ENCODE measurements at places on chromosomes 5 and 9.

GRCh38 chr5:169283887-169284286 is 17.1 kb downstream of the SLIT3 start:
- no peak for DNase-seq

DNA sequence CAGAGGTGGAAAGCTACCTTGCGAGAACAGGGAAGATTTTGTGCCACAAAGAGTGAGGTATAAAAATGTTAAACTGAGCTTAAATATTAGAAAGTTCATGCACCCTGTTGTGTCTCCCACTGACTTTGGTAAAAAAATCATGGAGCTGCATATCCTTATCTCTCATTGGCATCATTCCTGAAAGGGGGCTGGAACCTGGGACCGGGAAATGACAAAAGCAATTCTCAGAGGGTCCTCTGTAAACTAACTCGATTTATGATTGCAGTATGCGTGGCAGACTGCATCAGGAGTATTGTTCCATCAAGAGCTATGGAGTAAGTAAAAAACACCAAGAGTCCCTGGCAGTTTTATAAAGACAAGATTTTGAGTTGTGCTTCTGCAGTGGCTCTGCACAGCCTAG is 148.8 kb downstream of the DCP2 start:
- no peak for DNase-seq

- no peak for DNase-seq
Measured at GRCh38 chr9:10005206-10005605, 607.6 kb downstream of the PTPRD start.

- no peak for DNase-seq
Measured at GRCh38 chr9:75891771-75892215, 1.3 kb downstream of the PCSK5 start.

GRCh38 chr9:124894741-124895170 is 32.8 kb downstream of the ARPC5L start:
- no peak for DNase-seq

DNA sequence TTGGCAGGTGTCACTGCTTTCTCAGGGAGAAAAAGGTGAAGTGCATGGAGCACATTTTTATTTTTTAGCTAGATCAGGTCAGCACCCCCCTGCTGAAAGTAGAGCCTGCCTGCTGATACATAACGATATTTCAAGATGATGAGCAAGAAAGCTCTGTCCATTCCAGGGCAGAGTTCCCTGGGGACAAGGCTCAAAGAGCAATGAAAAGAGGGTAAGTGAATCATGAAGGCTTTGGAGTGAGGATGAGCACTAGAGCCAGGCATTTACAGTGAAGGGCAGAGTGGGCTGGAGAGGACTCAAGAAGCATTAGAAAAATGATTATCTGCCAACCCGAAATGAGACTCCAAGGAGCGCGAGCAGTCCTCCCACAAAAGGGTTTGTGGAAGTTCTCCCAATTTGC is 345.7 kb downstream of the TLE4 start:
- no peak for DNase-seq

- peak; percentile 1 for DNase-seq
Measured at GRCh38 chr5:163106098-163106497, 331.3 kb upstream of the CCNG1 start.

GRCh38 chr9:120921661-120922181 is 4.9 kb downstream of the TRAF1 start:
- no peak for DNase-seq
